ENCODE measurements at places on chromosomes 1 and 21. TPM values are rescaled to one million over a fixed set of nuclear protein-coding genes. Genes with fewer than 3 reads are reported as not detected.

OR2W3 gene
- total RNA-seq, result not detected

KRTAP8-1 gene
- not detected for total RNA-seq

UBASH3A gene
- total RNA-seq, result not detected

OR2L13 gene
- total RNA-seq, result not detected

HCRTR1 gene
- under 0.01 TPM for total RNA-seq

GLIS1 gene
- total RNA-seq, result not detected

UBXN10 gene
- total RNA-seq, result not detected

TMEM81 gene
- 0.97 TPM for total RNA-seq

ODF2L gene
- 52.4 TPM for total RNA-seq

CHI3L1 gene
- 1.5 TPM for total RNA-seq

GPR37L1 gene
- not detected for total RNA-seq

DENND2C gene
- total RNA-seq, result 0.15 TPM

CELA3A gene
- not detected for total RNA-seq

RNF186 gene
- not detected for total RNA-seq

TLCD4 gene
- not detected for total RNA-seq

MT1HL1 gene
- total RNA-seq, result not detected

AKIRIN1 gene
- 39.2 TPM for total RNA-seq

KCNT2 gene
- total RNA-seq, result under 0.01 TPM

CRYBG2 gene
- total RNA-seq, result under 0.01 TPM

CORT gene
- total RNA-seq, result not detected

RCAN3 gene
- total RNA-seq, result 2.3 TPM

SAMD13 gene
- total RNA-seq, result 3.6 TPM

Data from epithelial cell of umbilical artery (primary cell).